ENCODE measurements at places on chromosomes 5 and 9.

DNA sequence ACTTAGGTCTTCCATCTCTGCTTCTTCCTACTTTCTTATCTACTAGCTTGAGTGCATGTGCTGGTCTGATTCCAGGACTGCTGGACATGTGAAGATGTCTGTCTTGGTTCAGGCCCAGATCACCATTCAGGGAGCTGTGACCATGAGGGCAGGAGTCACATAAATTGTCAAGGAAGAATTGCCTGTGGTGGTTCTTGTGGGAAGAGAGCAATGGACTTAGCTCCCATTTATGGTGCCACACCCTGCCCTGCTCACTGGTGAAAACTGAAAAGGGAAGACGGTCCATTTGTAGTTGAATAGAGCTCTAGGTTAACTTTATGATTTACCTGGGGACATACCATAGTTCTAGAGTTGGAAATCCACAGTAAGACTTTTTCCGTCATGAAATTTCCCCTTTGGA lies 244.3 kb upstream of the ZNF608 start:
- DNase-seq = no peak

- DNase-seq = no peak
Observed at GRCh38 chr9:90822866-90823265, 21.2 kb downstream of the SYK start.

DNA sequence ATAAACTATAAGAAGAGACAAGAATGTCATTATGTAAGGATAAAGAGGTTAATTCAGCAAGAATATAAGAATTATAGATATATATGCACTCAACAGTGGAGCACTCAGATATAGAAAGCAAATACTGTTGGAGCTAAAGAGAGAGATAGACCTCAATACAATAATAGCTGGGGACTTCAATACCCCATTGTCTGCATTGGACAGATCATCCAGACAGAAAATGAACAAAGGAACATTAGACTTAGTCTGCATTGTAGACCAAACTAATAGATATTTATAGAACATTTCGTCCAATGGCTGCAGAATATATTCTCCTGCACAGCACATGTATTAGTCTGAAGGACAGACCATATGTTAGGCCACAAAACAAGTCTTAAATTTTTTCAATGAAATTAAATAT lies 777.1 kb downstream of the CDH18 start:
- no peak for DNase-seq

DNA sequence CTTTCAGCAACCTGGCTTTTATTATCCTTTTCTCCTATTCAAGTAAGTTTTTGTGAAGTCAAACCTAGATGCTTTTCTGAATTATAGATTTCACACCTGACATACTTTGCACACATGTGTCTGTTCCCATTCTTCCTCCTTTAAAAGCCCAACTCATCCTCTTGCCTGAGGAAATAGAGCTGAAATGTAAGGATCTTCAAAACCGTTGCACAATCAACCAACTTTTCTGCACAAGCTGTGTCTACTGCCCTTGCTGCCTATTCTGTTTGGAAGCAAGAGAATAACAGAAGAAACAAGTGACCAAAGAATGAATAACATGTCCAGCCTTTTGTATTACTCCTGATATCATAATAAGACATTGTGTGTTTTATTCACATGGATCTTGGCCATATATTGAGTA lies 95.1 kb upstream of the ITGA1 start:
- DNase-seq = no peak

- DNase-seq = no peak
Observed at GRCh38 chr5:174741352-174741751, 17.0 kb downstream of the MSX2 start.

GRCh38 chr9:32384002-32384363 lies 460 bp upstream of the ACO1 start:
- DNase-seq = no peak

- DNase-seq = no peak
Observed at GRCh38 chr5:178419196-178419595, 171.0 kb downstream of the COL23A1 start.

GRCh38 chr9:114112325-114112724 lies 13.2 kb upstream of the KIF12 start:
- no peak for DNase-seq

DNA sequence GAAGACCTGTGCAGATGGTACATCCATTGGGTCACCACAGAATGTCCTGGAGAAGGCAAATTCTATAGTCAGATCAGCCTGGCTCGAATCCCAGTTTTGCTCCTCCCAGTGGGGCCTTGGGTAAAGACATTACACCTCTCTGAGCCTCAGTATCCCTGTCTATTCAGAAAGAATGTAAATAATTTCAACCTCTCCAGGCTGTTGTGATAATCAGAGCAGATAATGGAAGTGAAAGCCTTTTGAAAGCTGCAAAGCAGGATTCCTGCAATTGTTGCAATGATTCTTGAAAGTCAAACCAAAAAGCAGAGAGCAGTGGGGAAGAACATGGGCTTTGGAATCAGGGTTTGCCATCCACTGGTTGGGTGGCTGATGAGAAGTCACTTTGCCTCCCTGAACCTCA lies 63.2 kb downstream of the LHX2 start:
- no peak for DNase-seq

DNA sequence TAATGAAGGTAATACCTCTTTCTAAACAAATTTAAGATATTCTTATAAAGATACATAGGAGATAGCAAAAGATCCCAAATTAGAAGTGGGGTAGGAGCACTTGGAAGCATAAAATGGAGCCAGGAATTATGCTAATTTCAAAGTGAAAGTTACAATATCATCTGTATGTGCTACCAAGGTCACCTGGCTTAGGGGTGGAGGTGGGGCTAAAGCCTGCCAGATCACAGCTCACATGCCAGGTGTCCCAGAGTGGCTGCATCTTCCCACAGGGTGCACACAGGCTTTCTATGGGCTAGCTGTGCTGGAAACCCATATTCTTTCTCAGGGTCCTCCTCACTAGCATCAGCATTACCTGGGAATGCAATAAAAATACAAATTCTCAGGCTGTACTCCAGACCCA lies 118.2 kb upstream of the TXNDC8 start:
- no peak for DNase-seq

DNA sequence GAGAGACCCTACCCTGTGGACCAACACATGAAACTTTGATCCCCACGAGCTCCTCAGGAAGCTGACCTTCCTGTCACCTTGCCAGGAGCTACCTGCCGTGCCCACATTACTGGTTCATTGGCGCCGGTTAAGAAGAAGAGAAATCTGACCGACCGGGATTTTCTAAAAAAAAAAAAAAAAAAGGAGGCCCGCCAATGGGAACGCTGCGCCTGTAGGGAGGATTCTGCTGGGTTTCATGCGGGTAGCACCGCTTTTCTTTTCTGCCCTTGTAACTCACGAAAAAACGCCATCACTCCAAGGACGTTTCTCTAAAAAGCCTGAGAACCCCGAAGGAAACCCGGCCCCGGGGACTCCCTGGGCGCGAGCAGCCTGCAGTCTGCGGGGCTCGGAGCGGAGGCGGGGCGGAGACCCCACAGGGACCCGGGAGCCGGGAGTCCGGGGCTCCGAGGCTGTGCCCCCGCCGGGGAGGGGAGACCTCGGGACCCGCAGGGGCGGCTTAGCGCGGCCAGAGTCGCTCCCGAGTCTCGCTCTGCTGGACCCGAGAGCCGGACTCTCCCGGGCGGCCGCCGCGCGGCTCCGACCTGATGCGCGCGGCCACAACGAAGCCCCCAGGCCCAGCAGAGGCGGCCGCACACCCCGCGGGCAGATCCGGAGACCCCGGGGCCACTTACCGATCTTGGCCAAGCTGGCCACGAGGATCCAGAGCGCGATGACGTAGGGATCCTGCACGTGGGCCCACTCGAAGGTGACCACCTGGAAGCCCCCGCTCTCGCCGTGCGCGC lies 617 bp downstream of the SLC9A3 start:
- no peak for DNase-seq

DNA sequence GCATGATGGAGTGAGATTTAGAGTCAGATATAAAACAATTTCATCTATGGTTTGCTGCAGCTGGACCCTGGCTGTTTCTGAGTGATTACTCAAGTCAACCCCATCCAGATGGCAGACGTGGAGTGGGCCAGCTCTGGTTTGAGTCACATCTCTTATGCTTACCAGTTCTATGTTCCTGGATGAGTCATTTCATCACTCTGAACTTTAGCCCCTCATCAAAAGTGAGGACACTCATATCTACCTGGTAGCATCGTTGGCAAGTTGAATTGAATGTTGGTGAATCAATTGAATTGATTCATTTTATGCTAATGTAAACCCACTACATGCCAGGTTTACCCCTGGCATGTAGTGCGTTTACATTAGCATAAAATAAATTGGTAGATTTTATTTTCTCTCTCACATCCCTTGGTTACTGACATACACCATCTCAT lies 176.4 kb downstream of the FGF18 start:
- DNase-seq = no peak

GRCh38 chr9:90460220-90460619 lies 182.4 kb downstream of the DIRAS2 start:
- DNase-seq = no peak

DNA sequence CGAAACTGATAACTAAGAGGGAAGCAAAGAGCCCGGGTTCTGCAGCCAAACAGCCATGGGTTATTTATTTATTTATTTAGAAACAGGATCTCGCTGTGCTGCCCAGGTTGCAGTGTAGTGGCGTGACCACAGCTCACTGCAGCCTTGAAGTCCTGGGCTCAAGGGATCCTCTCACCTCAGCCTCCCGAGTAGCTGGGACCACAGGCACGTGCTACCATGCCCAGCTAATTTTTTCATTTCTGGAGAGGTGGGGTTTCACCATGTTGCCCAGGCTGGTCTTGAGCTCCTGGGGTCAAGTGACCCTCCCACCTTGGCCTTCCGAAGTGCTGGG lies 24.1 kb downstream of the NDUFA8 start:
- no peak for DNase-seq

DNA sequence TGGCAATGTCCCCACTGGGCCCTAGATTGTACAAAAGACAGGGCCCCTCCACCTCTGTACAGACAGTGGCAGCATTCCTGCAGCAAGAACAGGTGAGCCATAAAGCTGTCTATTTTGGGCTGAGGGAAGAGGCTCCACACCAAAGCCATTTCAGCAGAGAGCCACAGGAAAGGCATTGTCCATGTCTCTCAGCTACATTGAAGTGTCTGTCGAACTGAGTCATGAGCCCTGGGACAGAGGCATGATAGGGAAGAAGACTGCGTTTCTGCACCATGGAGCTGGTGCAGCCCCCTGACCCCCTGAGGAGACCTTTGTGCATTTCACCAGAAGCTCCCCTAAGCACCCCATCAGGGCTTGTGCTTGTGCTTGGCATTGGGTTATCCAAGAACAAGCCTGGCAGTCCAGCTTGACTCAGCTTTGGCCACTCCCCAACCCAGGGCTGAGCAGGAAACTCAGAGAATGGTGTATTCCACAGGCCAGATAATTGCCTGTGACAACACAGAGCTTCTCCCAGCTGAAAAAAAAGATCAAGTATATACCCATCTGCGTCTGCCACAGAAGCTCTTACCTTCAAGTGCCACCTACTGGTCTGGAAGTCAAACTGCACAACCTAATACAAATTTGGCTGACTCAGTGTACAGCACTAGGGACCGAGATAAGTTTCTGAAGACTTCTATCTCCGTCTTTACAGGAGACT lies 5.9 kb upstream of the FRMD3 start:
- DNase-seq = peak; percentile 55

DNA sequence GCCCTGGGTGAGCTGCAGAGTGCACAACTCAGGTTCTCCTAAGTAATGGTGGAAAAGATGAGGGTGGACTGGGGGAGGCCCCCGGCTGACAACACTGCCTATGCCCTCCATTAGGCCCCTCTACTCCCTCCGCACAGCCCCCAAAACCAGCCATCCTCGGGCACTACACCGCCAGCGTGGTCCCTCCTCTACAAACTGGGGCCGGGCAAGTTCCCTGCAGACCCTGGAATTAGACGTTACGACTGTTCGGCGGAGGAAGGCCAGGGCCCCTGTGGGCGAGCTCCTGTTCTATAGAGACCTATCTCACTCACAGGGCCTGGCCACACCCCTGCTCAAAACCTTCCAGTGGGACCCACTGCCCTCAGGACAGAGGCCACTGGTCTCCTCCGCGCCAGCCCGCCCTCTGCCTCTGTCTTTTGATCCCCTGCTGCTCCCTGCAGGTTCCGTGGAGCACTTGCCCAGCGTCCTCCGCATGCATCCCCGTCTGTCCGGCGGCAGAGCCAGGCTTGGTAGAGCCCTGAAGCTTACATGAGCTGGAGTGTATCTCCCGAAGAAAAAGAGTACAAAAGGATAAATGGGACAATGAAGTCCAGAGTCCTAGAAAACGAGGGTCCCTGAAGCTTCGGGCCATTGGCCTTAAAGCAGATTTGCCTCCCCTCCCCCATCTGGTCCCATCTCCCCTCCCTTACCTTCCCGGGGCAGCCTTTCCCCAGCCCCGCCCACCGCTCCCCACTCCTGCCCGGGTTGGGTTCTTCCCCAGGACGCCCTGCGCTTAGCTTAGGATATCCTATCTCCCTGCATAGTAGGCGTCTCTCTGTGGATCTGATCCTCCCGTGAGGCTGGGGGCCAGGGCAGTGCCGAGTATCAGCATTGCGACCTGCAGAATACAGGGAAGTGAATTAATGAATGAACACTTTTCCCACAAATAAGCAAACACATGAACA lies 71.3 kb downstream of the HRH2 start:
- no peak for DNase-seq

DNA sequence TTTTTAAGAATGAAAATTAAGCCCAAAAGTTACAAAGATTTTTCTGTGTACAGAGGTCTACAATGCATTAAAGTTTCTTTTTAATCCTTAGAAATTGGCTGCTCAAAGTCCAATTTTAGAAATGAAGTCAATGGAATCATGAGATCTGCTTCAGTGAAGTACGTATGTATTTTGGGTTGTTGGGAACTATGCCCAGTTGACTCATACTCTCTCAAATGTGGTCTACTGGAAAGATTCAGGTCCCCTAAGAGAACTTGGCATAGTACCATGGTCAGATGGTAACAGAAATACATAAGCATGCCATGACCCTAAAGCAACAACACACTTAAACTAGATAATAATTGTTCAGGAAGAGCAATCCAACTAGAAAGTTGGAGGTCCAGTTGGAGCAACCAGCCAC lies 23.0 kb downstream of the FBLL1 start:
- DNase-seq = no peak

GRCh38 chr5:180330810-180331646 lies 22.1 kb downstream of the GFPT2 start:
- no peak for DNase-seq

- DNase-seq = no peak
Observed at GRCh38 chr5:155049569-155050383, 36.2 kb downstream of the KIF4B start.

DNA sequence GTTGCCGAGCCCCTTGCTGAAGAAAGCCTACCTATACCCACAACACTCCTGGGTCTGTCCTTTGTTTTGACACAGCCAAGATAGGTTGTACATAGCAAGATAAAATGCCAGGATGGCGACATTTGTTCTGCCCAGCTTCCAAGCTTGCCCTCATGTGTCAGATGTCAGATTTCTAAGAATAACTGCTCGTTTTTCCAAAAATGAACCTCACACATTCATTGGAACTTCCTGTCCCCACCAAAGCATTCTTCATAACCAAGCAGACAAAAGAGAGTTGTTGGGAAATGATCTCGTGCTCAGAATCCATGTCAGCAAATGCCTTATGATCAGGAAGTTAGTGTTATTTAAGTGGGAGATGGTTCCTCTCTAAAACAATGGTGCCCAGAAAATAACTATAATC lies 210.1 kb downstream of the ZNF608 start:
- DNase-seq = no peak

Measured in HuH-7.5 (cell line).